ENCODE measurements at places on chromosomes 16 and 17.

DNA sequence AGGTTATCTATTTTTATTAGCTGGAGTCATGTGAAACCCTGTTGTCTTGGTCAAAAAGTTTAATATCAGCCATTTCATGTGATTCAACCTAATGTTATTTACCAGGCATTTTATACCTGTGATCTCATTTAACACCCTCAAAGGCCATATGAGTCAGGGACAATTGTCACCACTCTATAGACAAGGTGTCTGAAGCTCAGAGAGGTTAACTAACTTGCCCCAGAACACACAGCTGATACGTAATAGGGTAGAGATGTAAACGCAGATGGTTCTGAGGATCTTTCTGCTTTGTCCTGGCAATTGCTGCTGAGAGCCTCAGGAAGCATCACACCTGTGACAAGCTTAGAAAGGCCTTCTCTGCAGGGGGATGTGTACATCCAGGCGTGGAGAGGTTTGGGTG lies 4.9 kb downstream of the CD300A start:
- no peak for DNase-seq

- peak; percentile 30 for DNase-seq
Measured at GRCh38 chr17:1709403-1709951, 700 bp downstream of the TLCD2 start.

DNA sequence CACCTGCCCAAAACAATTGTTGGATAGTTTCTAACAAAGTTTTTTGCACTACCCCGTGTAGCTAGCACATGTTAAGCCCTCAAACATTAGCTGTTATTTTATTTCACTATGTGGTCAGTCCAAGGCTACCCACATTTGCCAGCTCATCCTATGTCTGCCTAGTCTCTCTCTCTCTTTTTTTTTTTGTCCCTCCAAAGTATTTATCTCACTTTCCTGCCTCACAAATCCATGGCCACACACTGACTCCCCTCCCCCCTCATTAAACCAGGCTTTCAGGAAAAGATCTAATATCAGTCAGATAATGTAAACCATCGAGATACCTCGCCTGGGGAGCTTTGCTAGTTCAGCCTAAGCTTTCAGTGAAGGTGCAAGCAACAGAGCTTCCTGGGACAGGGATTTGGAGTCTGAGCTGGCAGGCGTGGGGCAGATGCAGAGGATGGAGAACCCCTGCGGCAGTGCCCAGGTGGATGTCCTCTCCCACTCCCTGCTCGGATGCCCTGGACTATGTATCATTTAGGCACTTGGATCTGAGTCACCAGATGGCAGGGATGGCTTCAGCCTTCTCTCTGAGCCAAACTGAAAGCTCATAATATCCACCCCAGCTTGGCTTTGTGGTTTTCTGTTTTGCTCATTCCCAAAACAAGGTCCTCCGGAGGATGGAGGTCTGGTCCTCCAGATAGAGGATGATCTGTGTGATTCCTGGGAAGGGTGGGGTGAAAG lies 73.7 kb upstream of the FOXF1 start:
- DNase-seq, result no peak

GRCh38 chr17:37160944-37161343 lies 212.2 kb downstream of the AATF start:
- peak; percentile 75 for DNase-seq

- no peak for DNase-seq
Measured at GRCh38 chr17:20045476-20045875, 36.3 kb downstream of the SPECC1 start.

GRCh38 chr16:70687102-70687511 lies 1.3 kb upstream of the MTSS2 start:
- peak; percentile 50 for DNase-seq

- DNase-seq, result no peak
Measured at GRCh38 chr16:11610121-11610505, 23.4 kb upstream of the LITAF start.

DNA sequence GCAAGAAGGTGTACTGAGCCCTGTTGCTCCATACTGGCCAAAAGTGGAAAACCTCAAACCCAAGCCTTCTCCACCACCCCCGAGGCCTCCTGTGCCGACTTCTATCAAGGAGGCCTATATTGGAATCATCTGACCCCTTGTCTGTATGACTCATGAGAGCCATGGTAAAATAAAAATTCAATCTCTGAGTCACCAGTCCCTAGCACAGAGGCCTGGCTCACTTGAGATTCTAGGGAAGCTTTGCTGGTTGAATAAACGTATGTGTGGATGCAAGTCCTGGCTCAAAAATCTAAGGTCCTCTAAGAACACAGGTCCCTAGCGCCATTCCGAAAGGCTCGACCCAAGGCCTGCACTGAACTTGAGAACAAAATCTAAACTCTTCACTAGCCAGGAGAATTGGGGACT lies 15.0 kb downstream of the NSMCE1 start:
- no peak for DNase-seq

- DNase-seq, result no peak
Measured at GRCh38 chr17:6708357-6708961, 4.7 kb downstream of the SLC13A5 start.

- DNase-seq, result no peak
Measured at GRCh38 chr17:57444682-57445450, 188.5 kb downstream of the MSI2 start.

GRCh38 chr16:23577493-23577892 lies 18.6 kb downstream of the NDUFAB1 start:
- no peak for DNase-seq

- peak; percentile 97 for DNase-seq
Measured at GRCh38 chr16:68085259-68086071, at the start of gene NFATC3. Gene NFATC3 (plus strand): TSS chr16:68085370. CDS start chr16:68085682, 312 bp downstream.

GRCh38 chr16:56980792-56981724 lies 8.3 kb upstream of the NLRC5 start:
- DNase-seq, result peak; percentile 45

- no peak for DNase-seq
Measured at GRCh38 chr16:58815181-58815888, 81.2 kb upstream of the GOT2 start.

DNA sequence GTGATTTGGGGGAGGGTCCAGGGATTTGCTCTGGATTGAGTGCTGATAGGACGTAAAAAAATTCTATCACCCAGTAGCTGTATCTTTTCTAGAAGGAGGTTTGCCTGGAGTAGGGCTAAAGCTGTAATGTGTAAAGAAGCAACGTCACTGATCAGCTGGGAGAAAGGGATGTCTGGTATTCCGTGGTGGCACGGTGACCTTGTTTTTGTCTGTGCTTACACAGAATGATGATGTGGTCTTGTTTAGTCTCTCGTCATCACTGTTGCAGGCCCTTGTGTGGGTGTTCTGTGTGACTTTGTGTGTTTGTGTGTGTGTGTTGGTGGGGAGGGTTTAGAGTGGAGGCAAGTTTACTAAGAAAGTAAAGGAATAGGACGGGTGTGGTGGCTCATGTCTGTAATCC lies 22.5 kb upstream of the ARHGAP17 start:
- no peak for DNase-seq

DNA sequence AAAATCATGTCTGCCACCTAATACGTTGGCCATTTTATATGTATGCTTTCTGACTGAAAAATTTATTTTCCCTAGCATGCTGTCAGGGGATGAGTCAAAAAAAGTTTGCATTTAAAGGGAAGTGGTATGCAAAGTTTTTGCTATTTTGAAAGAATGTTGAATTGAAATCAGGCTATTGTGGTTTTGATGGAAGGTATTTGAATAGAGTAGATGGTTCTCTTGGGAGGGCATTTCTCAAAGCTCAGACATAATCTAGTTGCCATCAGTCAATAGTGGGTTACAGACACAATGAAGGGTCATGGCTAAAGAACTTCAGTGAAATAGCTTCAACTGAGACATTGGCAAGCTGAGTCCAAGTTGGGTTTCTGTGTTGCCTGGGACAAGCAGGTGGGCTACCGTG lies 102.4 kb downstream of the MAP2K6 start:
- DNase-seq, result no peak

GRCh38 chr17:40086150-40087044 lies 14.0 kb downstream of the NR1D1 start:
- DNase-seq, result no peak

DNA sequence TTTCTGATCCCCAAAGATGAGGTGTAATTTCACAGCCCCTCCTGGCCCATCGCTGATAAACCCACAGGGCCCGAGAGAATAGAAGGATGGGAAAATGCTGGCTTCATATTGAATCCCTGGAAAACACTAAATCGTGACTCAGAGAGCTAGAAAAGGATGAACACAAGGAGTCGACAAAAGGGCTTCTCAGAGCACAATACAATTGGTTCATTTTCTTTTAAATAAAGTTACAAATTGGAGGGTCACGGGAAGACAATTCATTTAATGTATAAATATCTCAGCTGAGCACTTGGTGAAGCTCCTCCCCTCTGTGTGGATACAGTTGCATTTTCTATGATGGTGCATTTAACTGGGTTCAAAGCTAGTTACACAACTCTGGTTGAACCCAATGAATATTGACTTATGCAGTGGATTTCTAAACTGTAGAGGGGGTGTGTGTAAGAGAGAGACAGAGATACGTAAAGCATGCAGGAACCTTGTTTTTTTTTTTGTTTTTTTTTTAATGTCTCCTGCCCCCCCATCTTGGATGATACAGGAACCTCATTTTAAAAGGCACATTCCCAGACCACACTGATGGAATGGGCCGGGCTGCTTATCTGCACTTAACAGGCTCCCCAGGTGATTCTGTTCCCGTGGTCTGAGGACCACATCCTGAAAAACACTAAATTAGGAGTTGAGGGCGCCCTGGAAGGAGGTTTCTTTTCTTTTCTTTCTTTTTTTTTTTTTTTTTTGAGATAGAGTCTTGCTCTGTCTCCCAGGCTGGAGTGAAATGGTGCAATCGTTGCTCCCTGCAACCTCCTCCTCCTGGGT lies 14.1 kb downstream of the TTYH2 start:
- DNase-seq, result no peak

GRCh38 chr16:51615141-51615540 lies 464.1 kb upstream of the SALL1 start:
- no peak for DNase-seq

GRCh38 chr17:16569358-16569712 lies 331 bp upstream of the ZNF287 start:
- DNase-seq, result no peak

- DNase-seq, result no peak
Measured at GRCh38 chr17:15379659-15380058, 38.3 kb upstream of the TEKT3 start.

DNA sequence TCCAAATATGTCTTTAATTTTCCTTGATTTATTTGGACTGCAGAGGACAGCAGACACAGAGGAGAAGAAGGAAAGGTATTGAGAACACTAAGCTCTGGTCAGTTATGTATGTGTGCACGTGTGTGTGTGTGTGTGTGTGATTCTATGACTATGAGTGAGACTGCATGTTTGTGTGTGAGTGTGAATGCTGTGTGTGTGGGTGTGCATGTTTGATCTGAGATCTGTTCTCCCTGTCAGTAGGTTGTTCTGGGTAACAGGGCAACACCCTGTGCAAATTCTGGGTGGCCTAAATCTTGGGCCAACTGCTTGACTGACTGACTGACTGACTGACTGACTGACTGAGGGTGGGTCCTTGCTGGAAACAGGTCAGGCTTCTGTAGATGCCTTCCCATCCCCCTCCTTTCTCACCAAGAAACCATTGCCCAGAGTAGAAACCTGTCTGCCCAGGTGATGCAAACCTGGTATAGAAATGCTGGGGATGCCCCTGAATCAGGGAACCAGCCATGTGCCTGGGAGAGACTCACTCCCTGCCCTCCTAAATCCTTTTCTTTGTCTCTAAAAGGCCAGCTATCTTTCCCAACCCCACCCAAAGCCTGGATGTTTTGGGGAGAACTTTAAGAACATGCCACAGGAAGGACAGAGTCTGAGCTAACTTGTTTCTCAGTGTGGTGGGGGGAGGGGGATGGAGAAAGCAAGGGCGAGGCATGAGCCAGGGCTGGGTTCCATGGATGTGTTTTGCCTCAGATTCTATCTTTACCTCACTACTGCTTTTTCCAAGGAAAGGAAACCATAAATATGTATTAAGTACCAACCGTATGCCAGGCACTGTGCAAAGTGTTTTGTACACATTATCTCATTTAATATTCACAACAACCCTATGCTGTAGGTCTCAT lies 4.5 kb upstream of the NR1D1 start:
- DNase-seq, result no peak

GRCh38 chr17:57493625-57494024 lies 237.3 kb downstream of the MSI2 start:
- DNase-seq, result no peak

DNA sequence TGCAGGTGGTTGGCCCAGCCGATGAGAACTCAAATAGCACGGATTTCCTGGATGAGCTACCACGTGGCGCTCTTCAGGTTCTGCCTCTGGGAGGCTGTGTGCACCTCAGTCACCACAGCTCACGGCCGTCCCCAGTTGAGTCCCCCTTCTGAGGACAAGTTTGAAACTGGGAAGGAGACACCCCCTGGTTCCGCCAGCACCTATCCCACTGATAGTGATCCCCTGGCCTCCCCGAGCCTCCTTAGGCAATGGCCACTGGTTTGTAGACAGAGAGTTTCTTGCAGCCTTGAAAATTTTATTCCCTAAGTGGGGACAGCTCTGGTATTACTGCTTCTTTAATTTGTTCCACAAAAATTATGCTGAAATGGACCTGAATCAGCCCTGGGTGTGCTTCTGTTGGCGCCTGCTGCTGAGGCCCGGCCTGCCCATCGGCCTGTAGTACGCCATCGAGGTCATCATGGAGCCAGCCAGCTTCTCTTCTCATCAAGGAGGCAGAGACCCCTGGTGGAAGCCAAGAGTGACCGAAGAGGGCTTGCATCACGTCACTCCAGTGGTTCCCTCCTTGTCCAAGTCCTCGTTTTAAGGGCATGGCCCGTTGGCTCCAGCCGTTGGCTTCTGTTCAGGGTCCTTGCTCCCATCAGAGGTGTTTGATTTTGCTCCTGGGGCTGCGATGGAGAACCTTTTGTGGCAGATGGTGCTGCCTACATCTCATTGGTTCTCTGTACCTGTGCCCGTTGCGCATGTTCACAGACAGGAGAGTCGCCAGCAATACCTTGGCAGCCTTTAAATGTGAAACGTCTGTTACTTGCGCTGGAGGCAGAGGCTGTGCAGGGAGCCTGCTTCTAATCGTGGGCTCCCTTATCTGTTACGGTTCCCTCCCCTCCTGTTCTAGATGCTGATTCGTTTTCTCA lies 9.3 kb downstream of the SMCR8 start:
- no peak for DNase-seq

DNA sequence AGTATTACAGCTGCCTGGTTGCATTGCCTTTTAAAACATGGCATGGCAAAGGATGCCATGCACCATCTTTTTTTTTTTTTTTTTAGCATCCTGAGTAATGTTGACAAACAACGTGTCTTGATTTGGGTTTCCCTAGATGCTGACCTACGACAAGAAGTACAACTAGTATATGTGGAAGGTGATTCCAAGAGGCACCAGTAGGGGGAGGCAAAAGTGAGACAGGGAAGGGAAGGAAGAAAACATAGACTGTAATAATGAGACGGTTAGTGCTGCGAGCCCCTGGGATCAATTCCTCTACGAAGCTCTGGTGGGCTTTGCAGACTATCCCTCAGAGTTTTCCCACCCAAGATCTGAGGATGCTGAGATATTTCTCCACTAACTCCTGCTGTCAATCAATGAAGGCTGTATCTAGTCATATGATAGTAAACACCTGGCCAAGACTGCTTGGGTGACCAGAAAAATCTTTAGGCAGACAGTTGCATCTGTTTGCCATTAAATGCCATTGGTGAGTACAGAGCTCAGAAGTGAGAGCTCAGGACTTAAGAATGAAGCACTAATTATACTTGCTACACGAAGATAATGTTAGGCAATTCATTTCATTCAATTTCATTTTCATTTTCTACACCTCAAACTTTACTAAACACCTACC lies 458.6 kb upstream of the GOT2 start:
- DNase-seq, result no peak

GRCh38 chr16:2155977-2156848 lies 631 bp downstream of the TRAF7 start:
- no peak for DNase-seq
